CD4-positive, alpha-beta T cell treated with Interleukin-17A for 1 hour (primary cell): ENCODE measurements at places on chromosomes 13 and 19.

GRCh38 chr13:43428545-43429296 is 358.1 kb downstream of the ENOX1 start:
- no peak for DNase-seq

GRCh38 chr13:59501004-59501403 is 662.7 kb downstream of the DIAPH3 start:
- DNase-seq = no peak

GRCh38 chr13:70520275-70521036 is 412.2 kb upstream of the KLHL1 start:
- no peak for DNase-seq

GRCh38 chr19:33241091-33241529 is 15.5 kb upstream of the SLC7A10 start:
- DNase-seq = no peak

DNA sequence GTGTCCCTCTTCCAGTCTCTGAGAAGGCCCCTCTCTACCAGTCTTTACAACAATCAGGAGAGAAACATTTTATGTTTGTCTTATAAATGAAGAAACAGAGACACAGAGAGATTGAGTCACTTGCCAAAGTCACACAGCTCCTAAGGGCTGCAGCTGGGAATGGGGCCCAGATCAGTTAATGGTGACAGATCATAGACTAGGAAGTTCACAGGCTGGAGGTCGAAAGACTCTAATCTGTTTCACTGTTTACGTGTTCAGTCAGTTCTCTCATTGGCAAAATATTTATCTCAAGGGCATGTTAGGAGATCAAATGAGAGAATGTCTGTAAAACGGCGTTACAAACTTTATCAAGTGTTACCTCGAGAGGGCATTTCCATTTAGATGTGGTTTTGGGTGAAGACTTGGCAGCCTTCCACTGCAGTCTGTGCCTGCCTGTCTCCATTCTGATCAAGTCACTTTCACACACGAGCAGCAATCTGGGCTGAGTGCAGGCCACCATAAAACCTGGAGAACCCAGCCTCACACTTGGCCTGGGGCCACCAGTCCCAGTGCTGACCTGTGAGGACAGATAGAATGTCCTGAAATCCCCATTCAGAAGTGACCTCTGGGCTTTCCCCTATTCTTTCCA is 65.1 kb downstream of the SIAH3 start:
- no peak for DNase-seq

DNA sequence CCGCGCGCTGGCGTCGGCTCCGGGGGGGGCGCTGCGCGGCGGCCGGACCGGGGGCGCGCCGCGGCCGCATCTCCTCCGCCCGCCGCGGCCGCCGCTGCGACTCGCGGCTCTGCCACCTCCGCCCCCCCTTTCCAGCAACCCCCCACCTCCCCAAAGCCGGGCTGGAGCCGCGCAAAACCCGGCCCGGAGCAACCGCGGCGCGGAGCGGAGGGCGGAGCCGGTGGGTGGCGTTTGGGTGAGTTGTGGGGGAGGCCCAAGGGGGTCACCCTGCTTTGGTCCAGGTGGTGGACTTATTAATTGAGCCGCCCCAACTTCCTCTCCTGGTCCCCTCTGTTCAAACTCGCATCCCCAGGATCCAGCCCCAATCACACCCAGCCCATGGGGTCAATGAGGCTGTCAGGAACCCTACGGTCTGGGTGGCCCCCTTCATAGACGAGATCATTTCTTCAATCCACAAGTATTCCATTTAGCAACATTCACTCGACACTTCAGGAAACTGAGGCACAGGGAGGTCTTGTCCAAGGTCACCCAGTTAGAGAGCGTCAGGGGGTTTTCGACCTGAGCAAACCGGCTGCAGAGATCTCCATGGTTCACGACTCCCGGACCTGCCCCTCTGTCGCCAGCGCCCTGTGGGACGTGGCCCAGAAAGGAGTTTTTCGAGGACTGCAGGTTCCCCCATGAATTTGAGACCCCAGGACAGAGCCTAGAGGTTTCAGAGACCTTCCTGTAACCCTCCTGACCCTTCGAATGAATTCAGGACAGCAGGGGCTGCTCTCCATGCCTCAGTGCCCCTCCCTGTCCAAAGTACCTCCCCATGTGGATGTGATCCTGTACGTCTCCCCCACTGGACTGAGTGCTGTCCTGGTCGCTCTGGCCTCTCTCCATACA is 22.4 kb upstream of the SEMA6B start:
- no peak for DNase-seq

- no peak for DNase-seq
Observed at GRCh38 chr13:112448621-112449544, 72.7 kb downstream of the SPACA7 start.

DNA sequence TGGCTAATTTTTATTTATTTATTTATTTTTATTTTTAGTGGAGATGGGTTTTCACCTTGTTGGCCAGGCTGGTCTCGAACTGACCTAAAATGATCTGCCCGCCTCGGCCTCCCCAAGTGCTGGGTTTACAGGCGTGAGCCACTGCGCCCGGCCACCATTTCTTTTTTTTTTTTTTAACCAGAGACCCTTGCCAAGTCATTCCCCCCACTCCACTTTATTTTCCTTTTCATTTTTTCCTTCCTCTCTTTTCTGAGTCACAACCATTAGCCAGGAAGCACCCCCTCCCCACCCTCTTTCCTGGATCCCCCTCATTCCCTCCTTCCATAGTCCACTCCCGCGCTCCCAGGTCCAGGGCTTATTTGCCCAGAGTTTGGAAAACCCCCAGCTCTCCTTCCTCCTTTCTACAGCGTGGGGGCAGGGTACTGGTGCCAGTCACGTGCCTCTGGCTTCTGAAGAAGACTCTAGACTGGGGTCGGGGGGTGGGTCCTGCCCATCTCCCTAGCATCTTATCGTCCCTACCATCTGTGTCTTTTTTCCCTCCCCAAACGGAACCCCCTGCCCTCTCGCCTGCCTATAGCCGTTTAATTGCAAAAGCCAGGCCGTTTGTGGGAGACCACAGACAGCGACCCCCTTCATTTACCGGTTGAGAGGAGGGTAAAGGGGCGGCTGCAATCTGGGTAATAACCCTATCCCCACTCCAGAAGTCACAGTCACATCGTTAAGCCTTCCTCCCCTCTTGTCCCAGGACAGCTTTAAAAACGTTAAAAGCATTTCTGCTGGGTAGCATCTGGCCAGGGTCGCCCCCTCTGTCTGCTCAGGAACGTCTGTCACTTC is 1.1 kb upstream of the CALR start:
- no peak for DNase-seq

- DNase-seq = peak; percentile 2
Observed at GRCh38 chr13:33123066-33123859, 107.0 kb downstream of the KL start.

GRCh38 chr13:98577836-98578285 is 954 bp upstream of the STK24 start:
- DNase-seq = no peak

DNA sequence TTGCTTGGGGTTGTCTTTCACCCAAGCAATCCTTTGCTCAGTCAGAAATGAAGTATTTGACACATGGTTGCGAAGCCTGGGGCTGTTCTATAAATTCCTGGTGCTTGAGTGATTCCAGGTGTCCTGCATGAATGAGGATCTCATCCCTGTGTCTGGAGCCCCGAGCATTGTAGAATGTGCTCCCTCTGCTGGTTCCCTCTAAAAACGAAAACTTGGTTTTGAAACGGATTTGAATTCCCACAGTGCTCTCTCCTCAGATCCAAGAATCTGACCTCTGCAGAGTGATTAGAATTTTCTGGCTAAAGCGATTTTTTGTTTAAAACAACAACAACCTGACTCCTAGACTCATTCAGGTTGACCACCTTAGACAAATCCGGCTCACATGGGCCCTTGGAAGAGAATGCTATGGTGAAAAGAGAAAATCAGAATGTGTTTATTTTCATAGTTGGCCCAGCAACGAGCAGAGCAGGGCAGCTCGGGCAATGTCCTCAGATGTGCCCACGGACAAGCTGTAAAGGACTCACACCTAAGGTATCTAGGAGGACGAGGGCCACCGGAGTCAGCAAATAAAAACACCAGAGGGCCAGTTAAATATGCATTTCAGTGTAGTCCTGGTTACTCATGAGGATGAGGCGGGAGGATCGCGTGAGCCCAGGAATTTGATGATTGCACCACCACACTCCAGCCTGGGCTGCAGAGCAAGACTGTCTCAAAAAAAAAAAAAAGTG is 8.7 kb upstream of the ATP12A start:
- peak; percentile 44 for DNase-seq
